Kasumi-1 (cell line): ENCODE measurements at places on chromosomes 2 and 18.
A peak's percentile ranks its signal among the peaks of the same experiment; 100 is the strongest.

DNA sequence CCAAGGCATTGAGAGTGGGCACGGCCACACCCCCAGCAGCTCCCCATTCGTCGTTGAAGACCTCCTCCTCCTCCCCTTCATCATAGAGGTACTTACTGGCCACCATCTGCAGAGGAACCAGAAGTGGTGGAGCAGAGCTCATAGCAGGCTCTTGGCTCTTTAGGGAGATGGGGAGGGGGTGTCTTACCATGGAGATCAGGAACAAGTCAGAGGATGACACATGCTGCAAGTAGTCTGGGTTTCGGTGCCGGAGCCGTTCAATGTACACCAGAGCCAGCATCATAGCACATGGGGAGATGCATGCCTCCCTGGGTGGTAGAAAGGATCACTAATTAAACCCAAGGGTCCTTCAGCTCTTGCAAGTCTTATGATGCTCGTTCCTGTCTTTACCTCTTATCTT, 1.9 kb downstream of the CNPPD1 start:
- DNase-seq, result no peak

DNA sequence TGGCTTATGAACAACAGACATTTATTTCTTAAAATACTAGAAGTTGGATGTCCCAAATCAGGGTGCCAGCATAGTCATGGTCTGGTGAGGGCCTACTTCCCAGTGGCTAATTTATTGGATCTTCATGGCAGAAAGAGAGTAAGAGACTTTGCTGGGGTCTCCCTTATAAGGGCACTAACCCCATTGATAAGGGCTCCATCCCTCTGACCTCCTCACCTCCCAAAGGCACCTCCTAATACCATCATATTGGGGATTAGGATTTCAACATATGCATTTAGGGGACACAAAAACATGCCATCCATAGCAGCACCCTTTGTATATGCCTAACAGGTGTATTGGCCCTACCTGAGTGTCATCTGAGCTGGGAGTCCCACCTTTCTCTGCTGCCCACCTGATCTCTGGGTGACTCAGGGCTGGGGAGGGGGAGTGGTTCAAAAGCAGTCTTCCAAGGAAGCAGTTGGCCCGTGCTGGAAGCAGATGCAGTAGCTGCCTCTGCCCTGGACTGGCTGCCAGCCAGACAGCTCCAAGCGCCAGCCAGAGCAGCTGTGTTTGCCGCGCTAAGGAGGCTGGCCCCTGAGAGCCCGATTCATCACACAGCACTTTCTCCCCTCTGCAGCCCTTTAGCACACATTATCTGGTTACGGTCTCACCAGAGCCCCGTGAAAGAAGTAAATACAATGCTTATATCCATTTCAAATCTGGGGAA, 84.6 kb downstream of the SMAD7 start:
- DNase-seq, result peak; percentile 12

DNA sequence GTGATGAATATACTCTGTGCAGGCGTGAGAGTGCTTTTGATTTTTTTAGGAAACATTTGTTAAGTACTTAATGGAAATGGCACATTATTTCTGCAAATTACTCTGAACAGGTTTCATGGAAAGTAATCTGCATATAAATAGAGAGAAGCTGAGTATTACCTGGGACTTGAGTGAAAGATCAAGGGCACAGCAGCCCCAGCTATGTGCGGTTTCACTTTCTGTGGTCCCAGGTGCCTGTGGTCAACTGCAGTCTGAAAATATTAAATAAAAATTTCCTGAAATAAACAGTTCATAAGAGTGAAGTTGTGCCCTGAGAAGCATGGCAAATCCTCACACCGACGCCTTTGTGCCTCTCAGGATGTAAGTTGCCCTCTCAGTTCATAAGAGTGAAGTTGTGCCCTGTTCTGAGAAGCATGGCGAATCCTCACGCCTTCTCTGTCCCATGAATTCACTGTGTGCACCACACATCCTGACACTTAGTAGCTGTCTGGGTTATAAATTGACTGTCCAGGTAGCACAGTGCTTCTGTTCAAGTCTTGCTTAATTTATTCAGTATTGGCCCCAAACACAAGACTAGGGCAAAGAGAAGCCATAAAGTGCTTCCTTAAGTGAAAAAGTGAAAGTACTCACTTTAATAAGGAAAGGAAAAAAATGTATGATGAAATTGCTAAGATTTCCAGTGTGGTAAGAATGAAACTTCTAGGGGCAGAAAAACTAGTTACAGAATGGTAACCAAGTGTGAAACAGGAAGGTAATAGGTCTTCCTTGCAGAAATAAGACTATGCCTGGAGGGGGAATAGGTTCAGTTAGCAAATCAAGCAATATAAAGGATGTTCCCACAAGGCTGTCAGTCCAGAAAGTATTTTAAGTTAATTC, 4.3 kb upstream of the SNTG2 start:
- no peak for DNase-seq

DNA sequence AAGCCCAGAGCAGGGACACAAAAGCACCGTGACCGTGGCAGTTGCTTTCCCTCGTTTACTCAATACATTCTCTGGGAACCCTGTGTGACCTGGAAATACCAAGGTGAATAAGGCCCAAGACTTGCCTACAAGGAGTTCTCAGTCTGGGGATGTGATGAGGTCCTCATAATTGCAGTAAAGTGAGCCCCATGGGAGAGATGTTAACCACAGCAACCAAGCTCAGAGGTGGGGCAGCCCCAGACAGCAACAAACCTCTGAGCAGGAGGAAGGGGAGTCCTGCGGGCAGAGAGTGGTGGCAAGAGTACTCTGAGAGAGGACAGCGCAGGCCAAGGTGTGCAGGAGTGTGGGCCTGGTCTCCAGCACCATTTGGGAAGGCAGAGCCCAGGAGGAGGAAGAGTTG, 91.6 kb downstream of the TTC32 start:
- DNase-seq, result no peak

GRCh38 chr18:50277942-50278341, 3.4 kb downstream of the MBD1 start:
- DNase-seq, result no peak

DNA sequence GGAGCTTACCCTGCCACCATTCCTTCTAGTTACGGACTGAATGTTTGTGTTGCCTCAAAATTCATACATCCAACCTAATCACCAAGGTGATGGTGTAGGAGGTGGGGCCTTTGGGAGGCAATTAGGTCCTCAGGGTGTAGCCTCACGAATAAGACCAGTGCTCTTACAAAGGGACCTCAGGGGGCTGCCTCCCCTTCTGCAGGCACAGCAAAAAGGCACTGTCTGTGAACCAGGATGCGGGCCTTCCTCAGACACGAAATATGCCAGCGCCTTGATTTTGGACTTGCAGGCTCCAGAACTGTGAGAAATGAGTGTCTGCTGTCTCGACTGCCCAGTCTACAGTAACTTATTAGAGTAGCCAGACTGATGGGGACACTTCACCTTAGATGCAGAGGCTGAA, 150.4 kb upstream of the HDAC4 start:
- no peak for DNase-seq

DNA sequence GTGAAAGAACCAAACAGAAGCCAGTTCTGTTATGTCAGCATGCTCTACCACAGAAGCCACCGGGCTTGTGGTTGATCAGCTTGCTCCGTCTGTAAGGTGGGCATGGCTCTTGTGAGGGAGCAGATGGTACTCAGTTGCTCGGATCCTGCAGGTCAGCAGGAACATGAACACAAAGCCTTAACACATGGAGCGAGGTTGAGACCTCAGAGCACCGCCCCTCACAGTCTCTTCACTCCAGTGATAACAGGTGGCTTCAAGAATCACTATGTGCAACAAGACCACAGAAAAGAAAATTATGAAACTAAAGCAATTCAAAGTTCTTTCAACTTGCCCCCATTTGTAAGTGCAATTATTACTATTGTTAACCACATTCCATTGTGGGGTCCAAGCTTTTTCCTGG, 72.1 kb downstream of the OSBPL6 start:
- DNase-seq, result no peak

GRCh38 chr18:11994703-11995444, 13.6 kb downstream of the IMPA2 start:
- DNase-seq, result peak; percentile 44

GRCh38 chr2:232543491-232543890, 4.0 kb downstream of the CHRNG start:
- DNase-seq, result no peak

DNA sequence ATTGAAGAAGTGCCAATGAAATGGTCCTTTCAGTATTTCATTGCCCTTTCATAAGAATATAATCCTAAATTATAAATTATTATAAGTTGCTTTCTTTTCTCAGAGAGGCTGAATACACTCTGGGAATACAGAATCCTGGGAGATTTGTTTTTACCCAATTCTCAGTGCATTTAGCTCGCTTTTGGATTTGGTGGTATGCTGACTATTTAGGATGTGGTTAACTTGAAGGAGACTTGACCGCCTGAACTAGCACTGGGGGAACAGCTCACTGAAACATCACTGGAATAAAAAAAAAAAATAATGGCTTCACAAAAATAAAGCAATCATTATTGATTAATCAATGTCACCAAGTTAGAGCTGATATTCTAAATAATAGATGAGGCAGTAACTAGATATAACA, 10.2 kb downstream of the TNFAIP6 start:
- DNase-seq, result no peak

GRCh38 chr2:107809835-107810234, 16.9 kb upstream of the RGPD4 start:
- no peak for DNase-seq

GRCh38 chr2:240465765-240466578, 30.5 kb downstream of the GPC1 start:
- DNase-seq, result no peak

DNA sequence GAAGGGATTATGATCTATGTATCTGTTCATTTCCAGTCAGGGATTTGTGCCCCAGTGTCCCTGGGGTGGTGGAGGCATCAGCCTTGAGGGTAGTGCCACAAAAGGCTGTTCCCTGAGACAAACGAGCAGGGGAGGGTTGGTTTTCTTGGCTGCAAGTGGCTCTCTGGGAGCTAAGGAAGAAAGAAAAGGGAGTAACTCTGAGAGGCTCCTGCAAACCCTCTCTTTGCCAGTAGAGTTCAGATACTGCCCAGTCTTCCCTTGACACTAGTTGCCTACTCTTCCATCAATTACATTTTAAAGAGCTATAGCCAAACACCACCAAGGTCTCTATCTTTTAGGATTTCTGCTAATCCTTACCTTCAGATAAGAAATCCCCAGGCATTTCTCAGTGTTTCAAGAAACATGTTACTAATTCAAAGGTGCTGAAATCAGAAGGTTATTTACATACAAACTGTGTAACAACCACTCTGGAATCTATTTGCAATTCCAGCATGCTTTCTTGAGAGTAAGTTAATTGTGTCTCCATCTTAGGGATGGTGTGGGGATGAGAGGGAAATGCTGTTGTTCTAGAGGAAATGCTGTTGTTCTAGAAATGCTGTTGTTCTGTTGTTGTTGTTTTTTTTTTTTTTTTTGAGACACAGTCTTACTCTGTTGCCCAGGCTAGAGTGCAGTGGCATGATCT, 18.7 kb upstream of the KCTD1 start:
- DNase-seq, result peak; percentile 2

- peak; percentile 99 for DNase-seq
Observed at GRCh38 chr2:144519934-144520731, at the start of gene ZEB2. TSS of gene ZEB2 (minus strand) at chr2:144520119. CDS start at chr2:144517350, 2,769 bp downstream.

GRCh38 chr18:30487962-30488361, 554.6 kb downstream of the DSC3 start:
- DNase-seq, result no peak

DNA sequence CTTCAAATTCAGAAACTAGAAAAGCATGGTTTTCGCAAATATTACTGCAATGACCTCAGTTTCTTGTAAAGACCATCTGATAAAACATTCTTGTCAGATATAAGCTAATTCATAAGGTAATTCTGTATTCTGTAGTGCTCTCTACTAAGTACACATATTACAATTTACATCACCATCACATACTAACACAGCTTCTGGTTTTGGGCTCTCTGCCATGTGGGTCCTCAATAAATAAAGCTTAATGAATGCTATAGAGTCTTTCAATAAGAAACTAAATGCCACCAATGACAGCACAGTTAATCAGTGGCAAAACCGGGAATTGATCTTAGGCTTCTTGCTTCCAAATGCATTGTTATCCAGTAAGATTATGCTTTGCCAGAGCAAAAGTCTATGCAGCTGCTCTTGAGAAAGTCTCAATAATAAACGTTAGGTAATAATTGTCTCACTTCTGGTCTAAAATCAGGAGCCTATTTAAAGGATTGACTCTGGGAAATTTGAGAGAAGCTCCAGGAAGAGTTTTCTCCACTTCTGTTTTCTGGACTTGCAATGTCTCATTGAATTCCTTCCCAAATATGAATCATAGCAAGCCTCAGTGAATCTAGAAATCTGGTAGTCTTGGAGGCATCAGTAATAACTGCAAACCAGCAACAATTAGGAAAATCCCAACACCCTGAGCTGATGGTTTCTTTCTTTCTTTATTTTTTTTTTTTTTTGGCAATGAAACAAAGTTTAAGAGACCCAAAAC, 67.9 kb upstream of the RAPGEF4 start:
- no peak for DNase-seq

DNA sequence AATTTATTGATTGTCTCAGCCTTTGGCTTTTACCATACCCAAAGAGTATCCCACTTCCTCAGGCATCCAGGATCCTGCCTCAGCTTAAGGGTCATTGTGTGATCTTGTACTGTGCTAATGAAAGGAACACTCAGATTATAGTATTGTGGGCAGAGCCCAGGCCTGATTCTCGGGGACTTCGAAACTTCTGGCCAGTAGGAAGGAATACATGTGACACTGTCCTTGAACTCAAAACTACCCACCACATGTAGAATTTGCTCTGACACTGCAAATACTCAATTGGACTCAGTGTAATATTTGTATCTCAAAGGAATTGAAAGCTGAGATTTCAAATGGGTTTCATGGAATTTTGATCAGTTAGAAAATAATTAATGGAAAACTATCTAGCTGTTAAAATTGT, 15.9 kb downstream of the DIS3L2 start:
- no peak for DNase-seq

GRCh38 chr2:166960702-166961270, 72.5 kb downstream of the XIRP2 start:
- no peak for DNase-seq

GRCh38 chr18:56702946-56703345, 51.8 kb downstream of the WDR7 start:
- peak; percentile 68 for DNase-seq

- no peak for DNase-seq
Observed at GRCh38 chr2:172639823-172640222, 83.9 kb downstream of the PDK1 start.

- DNase-seq, result no peak
Observed at GRCh38 chr2:135909976-135910375, 33.7 kb upstream of the MCM6 start.

GRCh38 chr2:37779139-37779538, 107.7 kb upstream of the CDC42EP3 start:
- DNase-seq, result no peak

- no peak for DNase-seq
Observed at GRCh38 chr2:170143045-170143717, 34.8 kb upstream of the MYO3B start.

DNA sequence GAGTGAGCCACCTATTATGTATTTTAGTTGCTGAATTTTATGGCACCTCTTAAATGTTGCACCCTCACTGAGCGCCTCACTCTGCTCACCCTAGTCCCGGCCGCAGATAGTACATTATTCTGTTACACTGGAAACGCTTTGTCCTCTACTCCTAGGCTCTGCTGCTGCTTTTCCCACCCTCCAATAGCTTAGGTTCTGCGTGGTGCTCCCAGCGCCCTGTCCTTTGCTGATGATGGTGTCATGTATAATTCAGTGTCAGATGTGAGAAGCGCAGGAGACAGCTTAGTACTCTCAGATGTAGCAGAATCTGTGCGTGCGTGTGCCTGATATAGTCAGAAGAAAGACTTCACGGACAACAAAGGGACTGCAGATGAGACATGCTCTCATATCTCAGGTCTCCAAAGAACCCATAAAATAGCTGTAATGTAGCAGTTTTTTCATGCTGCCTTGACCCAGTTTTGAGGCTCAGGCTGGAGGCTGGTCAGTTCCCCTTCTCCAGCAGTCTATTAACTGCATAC, 1.4 kb upstream of the REEP1 start:
- no peak for DNase-seq
